ENCODE measurements at places on chromosomes 11 and 22. TPM values are rescaled to one million over a fixed set of nuclear protein-coding genes. Genes with fewer than 3 reads are reported as not detected.

DNA sequence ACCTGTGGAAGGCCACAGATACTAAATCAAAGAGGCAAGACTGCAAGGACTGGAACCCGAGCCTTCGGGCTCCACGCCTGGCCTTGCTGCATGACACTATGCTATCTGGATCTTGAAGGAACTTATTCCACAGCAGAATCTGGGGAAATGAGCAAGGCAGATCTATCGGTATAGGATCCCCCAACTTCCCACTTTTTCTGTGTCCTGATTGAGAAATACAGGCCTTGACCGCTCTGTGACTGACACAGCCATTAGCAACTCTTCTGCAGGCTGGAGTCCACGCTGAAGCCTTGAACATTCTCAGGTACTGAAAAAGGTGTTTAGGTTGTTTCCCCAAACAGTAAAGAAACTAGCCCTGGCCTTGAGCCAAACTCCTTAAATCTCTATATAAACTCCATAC, 241.2 kb upstream of the NARS2 start:
- H3K36me3 ChIP-seq, result peaks cover 7% of the 10 kb centered on the region
- H3K27me3 ChIP-seq, result no peaks in the 10 kb centered on the region
- no peak overlapping the region for H3K27ac ChIP-seq
- H3K4me3 ChIP-seq, result no peak overlapping the region
- peaks cover 13% of the 10 kb centered on the region for H3K4me1 ChIP-seq

GRCh38 chr11:34302046-34302921, 55.5 kb downstream of the ABTB2 start:
- H3K27me3 ChIP-seq, result peaks cover 4% of the 10 kb centered on the region
- H3K4me3 ChIP-seq, result peak overlapping the region; percentile 36
- peaks cover 38% of the 10 kb centered on the region for H3K4me1 ChIP-seq
- H3K36me3 ChIP-seq, result no peaks in the 10 kb centered on the region
- peak overlapping the region; percentile 89 for H3K27ac ChIP-seq
- DNase-seq, result peak; percentile 96

YPEL4 gene
- not detected for total RNA-seq

GRCh38 chr11:94590352-94591041, 23.3 kb downstream of the PIWIL4 start:
- H3K4me3 ChIP-seq, result no peak overlapping the region
- no peak for DNase-seq
- 0 out of 2 replicates have a peak, but pooled peaks cover 5% of the 10 kb centered on the region for H3K4me1 ChIP-seq
- H3K27ac ChIP-seq, result no peak overlapping the region
- H3K27me3 ChIP-seq, result peaks cover 28% of the 10 kb centered on the region

TSSK2 gene
- total RNA-seq, result not detected

SERHL2 gene
- total RNA-seq, result 4.6 TPM

DNA sequence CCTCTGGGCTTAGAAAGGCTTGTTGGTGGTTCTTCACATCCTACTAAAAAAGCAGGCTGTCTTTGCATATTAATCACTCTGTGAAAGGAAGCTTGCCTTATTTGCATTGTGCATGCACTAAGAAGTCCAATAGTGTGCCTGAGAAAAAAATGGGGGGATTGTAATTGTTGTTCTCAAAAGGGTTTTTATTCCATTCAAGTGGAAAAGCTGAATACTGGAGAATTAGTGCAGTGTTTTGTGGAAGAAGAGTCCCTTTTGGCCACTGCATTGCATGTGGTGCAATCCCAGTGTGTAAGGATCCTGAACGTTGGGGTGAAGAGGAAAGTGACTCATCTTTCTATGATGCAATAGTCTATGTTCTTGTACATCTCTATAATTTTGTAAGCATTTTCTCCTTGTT, 16.5 kb downstream of the NCAM1 start:
- H3K27me3 ChIP-seq, result peaks cover 3% of the 10 kb centered on the region
- H3K36me3 ChIP-seq, result no peaks in the 10 kb centered on the region
- H3K4me3 ChIP-seq, result no peak overlapping the region
- DNase-seq, result no peak
- H3K27ac ChIP-seq, result no peak overlapping the region
- no peaks in the 10 kb centered on the region for H3K4me1 ChIP-seq

FGF3 gene
- not detected for total RNA-seq

GRCh38 chr11:61164606-61165424, 3.6 kb upstream of the VPS37C start:
- H3K27me3 ChIP-seq, result peaks cover 12% of the 10 kb centered on the region
- H3K27ac ChIP-seq, result no peak overlapping the region
- DNase-seq, result no peak

DNA sequence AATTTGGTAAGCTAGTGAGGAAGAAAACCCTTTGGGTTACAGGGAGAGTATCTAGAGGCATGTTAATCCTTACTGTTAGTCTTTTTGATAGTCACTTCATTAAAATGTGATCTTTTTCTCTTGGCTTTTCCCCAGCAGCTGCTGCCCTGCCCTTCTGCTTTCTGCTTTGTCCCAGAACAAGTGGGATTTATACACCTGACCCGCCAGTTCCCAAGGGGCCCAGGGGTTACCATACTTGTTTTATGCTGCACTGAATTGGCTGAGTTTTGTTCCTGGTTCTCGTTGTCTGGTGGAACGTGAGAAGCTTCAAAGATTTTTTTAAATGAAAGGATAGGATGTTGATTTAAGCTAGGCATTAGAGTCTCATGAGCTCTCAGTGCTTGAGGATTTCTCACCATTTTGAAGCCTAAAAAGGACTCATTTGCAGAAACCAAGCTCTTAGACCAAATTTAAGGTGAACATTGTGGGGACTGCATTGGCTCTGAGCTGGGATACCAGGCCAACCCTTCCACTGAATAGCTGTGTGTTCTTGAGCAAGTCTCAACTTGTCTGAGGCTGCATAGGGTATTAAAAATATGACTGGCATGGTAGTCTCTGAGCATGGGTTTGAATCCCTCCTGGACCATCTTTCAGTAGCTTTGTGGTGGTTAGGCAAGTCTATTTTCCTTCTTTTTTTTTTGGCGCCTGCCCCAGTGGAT, 6.6 kb downstream of the LIMK2 start:
- no peaks in the 10 kb centered on the region for H3K36me3 ChIP-seq
- DNase-seq, result no peak
- 0 out of 2 replicates have a peak overlapping the region, but pooled peaks have one; percentile 13 for H3K27ac ChIP-seq
- no peak overlapping the region for H3K4me3 ChIP-seq

TMEM45B gene
- total RNA-seq, result not detected

DNA sequence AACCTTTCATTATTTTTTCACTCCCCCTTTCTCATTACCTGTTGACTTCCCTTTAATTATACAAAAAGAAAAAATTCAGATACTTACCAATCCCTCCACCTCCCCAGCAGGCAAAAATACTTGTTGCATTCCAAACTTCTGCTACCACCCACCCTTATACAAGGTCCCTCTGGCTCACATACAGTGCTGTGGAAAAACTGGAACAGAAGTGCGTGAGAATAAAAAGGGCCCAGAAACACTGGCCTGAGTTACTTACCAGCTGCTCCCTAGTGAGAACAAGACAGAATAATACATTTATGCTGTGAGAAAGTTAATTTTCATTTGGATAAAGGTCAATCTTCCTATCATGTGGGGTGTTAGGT, 46.9 kb upstream of the RAPSN start:
- no peak for DNase-seq
- H3K36me3 ChIP-seq, result peaks cover 19% of the 10 kb centered on the region
- H3K4me1 ChIP-seq, result peaks cover 12% of the 10 kb centered on the region
- no peak overlapping the region for H3K27ac ChIP-seq
- no peak overlapping the region for H3K4me3 ChIP-seq

GRCh38 chr11:80726236-80726635, 1285.4 kb upstream of the TENM4 start:
- no peaks in the 10 kb centered on the region for H3K36me3 ChIP-seq
- no peaks in the 10 kb centered on the region for H3K27me3 ChIP-seq
- no peak overlapping the region for H3K4me3 ChIP-seq

DNA sequence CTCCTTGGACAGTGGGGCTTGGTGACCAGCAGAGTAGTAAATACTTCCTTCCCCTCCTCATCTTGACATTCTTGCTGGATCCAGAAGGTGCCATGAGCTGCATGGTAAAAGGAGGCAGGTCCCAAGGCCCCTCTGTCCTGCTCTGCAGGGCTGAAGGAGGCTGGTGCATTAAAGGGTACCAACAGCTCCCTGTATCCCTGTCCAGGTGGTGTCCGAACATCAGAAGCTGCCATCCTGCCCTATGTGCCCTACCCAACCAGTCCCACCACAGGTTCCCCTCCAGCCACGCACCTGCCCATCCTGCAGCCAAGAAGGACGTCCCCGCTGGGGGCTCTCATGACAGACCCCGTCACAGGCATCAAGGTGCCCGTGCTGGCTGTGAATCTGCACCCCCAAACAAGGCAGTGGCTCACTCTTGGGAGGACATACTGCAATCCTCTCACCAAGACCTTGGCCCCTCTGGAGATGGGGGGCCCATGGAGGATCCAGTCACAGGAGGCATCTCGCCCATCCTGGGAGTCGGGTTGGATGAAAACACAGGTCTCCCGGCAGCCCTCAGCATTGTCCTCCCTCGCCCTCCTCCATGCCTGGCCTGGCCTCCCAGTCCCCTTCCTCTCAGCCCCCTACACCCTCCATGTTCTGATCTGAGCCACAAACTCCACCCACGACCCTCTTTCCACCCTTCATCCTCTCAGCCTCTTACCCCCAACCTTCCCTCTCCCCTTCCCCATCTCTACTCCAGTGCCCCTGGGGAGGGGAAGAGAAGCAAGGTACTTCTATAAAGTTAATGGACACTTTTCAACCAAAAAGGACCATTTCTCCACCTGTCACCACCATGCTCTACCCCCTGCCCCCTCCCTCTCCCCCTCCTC, 55.1 kb downstream of the BTG4 start:
- H3K36me3 ChIP-seq, result no peaks in the 10 kb centered on the region
- no peak overlapping the region for H3K4me3 ChIP-seq
- H3K27me3 ChIP-seq, result peaks cover 20% of the 10 kb centered on the region
- H3K27ac ChIP-seq, result no peak overlapping the region
- peaks cover 21% of the 10 kb centered on the region for H3K4me1 ChIP-seq

GAL gene
- 10.2 TPM for total RNA-seq

CHRM1 gene
- total RNA-seq, result not detected

FAM180B gene
- not detected for total RNA-seq

- H3K4me1 ChIP-seq, result peaks cover 22% of the 10 kb centered on the region
- peak overlapping the region; percentile 41 for H3K4me3 ChIP-seq
- H3K27me3 ChIP-seq, result peaks cover 4% of the 10 kb centered on the region
- H3K36me3 ChIP-seq, result no peaks in the 10 kb centered on the region
- DNase-seq, result peak; percentile 94
Observed at GRCh38 chr11:64334764-64335735, 5.0 kb upstream of the CCDC88B start.

GRCh38 chr22:30195245-30196140, 51.1 kb downstream of the LIF start:
- H3K4me3 ChIP-seq, result peak overlapping the region; percentile 70
- DNase-seq, result no peak
- H3K4me1 ChIP-seq, result peaks cover 71% of the 10 kb centered on the region
- H3K36me3 ChIP-seq, result no peaks in the 10 kb centered on the region

DNA sequence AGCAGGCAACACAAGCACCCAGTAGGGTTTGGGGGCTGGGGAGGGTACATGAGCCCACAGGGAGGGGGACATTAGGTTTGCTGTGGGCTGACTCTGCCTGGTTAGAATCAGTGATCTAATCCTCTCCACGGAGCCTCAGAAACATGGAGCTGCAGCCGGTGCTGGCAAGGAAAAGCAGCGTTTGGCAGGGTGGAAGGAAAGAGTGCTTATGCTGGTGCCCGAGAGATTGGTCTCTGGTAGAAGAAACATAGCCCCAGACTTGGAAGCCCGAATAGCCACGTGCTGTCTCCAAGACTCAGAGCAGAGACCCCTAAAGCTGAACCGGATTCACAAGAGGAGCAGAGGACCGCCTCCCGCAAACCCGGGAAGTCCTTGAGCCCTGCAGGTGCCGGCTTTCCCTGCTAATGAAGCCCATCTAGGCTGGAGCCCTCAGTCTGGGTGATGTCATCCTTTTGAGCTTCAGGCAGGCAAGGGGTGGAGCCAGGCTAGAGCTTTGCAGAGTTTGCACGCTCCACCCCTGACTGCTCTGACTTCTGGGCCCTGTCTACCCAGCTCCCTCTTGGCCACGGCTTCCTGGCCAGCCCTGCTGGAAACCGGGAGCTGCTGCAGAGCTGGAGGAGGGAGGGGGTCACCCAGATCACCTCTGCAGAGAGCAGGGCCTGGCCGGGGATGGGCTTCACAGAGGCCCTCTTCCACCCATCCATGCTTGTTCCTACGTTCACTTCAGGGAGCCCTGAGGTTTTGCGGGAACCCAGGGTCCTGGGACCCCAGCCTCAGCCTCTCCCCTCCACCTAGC, 35.0 kb upstream of the JAM3 start:
- H3K4me1 ChIP-seq, result peaks cover 56% of the 10 kb centered on the region
- H3K27me3 ChIP-seq, result peaks cover 15% of the 10 kb centered on the region
- H3K27ac ChIP-seq, result peak overlapping the region; percentile 74
- DNase-seq, result peak; percentile 86
- H3K36me3 ChIP-seq, result no peaks in the 10 kb centered on the region

- peaks cover 6% of the 10 kb centered on the region for H3K36me3 ChIP-seq
- no peak overlapping the region for H3K4me3 ChIP-seq
- 0 out of 2 replicates have a peak, but pooled peaks cover under 1% of the 10 kb centered on the region for H3K27me3 ChIP-seq
- H3K4me1 ChIP-seq, result peaks cover 20% of the 10 kb centered on the region
- DNase-seq, result peak; percentile 13
- H3K27ac ChIP-seq, result no peak overlapping the region
Observed at GRCh38 chr11:19393941-19394340, 153.2 kb upstream of the E2F8 start.

- no peaks in the 10 kb centered on the region for H3K36me3 ChIP-seq
- peaks cover 16% of the 10 kb centered on the region for H3K27me3 ChIP-seq
- no peak overlapping the region for H3K4me3 ChIP-seq
- no peaks in the 10 kb centered on the region for H3K4me1 ChIP-seq
Observed at GRCh38 chr22:37033605-37034430, 14.3 kb downstream of the MPST start.

SCGB1A1 gene
- not detected for total RNA-seq

GRCh38 chr22:50246242-50247175, 1.7 kb upstream of the TUBGCP6 start:
- H3K4me1 ChIP-seq, result peaks cover 39% of the 10 kb centered on the region
- peaks cover 11% of the 10 kb centered on the region for H3K27me3 ChIP-seq
- H3K4me3 ChIP-seq, result peak overlapping the region; percentile 89
- peaks cover 18% of the 10 kb centered on the region for H3K36me3 ChIP-seq

GRCh38 chr11:125335106-125335505, 161.0 kb downstream of the FEZ1 start:
- H3K4me1 ChIP-seq, result no peaks in the 10 kb centered on the region
- H3K27me3 ChIP-seq, result peaks cover 41% of the 10 kb centered on the region
- no peak overlapping the region for H3K4me3 ChIP-seq

- peaks cover 38% of the 10 kb centered on the region for H3K36me3 ChIP-seq
- peaks cover 45% of the 10 kb centered on the region for H3K4me1 ChIP-seq
- peak overlapping the region; percentile 90 for H3K27ac ChIP-seq
- peak overlapping the region; percentile 55 for H3K4me3 ChIP-seq
- DNase-seq, result no peak
Observed at GRCh38 chr11:9717040-9717357, 53.1 kb downstream of the SWAP70 start.

GRCh38 chr11:9313648-9314290, 624 bp downstream of the TMEM41B start:
- H3K36me3 ChIP-seq, result peaks cover 18% of the 10 kb centered on the region
- no peaks in the 10 kb centered on the region for H3K27me3 ChIP-seq
- DNase-seq, result no peak
- peaks cover 39% of the 10 kb centered on the region for H3K4me1 ChIP-seq
- peak overlapping the region; percentile 98 for H3K4me3 ChIP-seq

CCDC87 gene
- total RNA-seq, result 0.41 TPM

GRCh38 chr22:41023299-41023623, 69.1 kb upstream of the EP300 start:
- peak overlapping the region; percentile 93 for H3K27ac ChIP-seq
- H3K36me3 ChIP-seq, result peaks cover 11% of the 10 kb centered on the region
- peaks cover 13% of the 10 kb centered on the region for H3K4me1 ChIP-seq
- H3K27me3 ChIP-seq, result peaks cover 4% of the 10 kb centered on the region
- peak overlapping the region; percentile 83 for H3K4me3 ChIP-seq

PHLDA2 gene
- 131 TPM for total RNA-seq

GRCh38 chr11:19232910-19233503, 7.7 kb downstream of the E2F8 start:
- peak; percentile 78 for DNase-seq
- H3K36me3 ChIP-seq, result peaks cover 30% of the 10 kb centered on the region
- no peaks in the 10 kb centered on the region for H3K27me3 ChIP-seq
- peaks cover 25% of the 10 kb centered on the region for H3K4me1 ChIP-seq
- H3K27ac ChIP-seq, result peak overlapping the region; percentile 60
- peak overlapping the region; percentile 67 for H3K4me3 ChIP-seq
